HuH-7.5 (cell line): ENCODE measurements at places on chromosomes 13 and 19.

DNA sequence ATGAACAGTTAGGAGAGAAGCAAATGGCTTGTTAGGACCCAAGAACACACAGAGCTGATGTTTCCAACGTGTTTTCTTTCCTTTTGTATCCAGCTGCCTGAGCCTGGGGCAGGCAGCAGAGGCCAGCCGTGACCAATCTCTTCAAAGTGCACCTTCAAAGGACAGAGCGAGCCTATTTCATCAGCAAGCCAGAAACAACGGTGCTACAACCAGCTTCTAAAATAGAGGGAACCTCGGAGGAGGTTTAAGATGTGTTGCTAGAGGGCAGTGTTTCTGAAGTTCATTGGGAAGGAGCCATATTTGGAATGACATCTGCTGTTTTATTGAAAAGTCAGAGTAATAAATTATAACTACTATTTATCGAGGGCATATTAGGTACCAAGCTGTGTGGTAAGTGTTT lies 56.2 kb upstream of the RFC3 start:
- no peak for DNase-seq

DNA sequence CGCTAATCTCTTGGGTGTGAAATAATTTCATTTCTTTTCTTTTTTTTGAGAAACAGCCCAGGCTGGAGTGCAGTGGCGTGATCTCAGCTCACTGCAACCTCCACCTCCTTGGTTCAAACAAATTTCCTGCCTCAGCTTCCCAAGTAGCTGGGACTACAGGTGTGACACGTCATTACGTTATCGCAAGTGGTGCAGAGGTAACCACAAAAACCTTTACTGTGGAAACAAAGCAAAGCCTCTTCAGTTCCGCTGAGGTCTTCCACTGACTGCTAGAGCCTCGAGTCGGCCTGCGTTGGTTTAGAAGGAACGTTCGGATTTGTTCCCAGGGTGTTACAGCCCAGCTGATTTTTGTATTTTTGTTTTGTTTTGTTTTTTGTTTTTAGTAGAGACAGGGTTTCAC lies 2.0 kb upstream of the ZNF784 start:
- DNase-seq, result no peak

DNA sequence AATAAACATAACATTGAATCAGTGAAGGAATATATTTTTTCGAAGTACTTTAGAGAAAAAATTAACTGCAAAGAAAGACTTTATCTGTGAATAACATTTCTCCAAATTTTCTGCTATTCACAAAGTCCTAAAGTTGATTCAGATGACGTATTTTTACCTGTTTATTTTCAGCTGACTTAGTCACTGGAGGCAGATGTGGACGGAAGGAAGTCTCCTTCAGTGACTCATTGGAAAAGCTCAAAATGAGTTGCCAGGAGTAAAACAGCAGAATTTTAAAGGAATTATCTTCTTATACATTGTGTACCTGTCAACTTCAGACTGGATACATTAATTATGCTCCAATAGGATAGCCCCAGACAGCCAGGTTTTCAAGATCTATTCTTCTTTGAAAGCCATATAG lies 679.3 kb upstream of the GPC6 start:
- no peak for DNase-seq

DNA sequence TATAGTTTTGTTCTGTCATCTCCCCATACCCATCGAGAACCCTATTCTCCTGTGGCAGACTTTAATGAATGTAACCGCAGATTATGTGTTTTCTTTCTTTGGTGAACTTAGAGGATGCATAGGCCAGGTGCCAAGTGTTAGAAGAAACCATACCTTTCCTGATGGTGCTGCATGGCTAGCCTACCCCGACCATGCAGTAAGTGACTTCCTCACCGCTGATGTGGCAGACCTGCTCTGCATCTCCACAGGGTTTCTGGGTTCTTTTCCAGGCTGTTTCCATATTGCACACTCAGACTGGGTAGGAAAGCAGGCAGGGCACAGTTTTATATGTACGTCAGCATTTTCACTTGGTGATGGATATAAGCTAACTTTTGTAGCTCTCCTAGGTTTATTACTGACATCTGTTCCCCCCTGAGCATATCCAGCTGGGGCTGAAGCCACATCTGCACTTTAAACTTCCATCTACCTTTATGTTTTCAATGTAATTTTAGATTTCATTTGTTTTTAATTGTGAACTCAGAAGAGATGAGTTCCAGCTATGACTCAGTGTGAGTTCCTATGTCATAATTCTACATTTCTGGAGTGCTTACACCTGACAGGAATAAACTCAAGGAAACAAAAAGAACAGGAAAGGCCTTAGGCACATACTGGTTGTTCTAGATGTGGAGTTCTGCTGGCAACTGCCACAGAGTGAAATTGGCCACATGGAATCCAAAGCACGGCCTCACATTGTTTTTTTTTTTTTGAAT lies 42.3 kb downstream of the LRCH1 start:
- no peak for DNase-seq

DNA sequence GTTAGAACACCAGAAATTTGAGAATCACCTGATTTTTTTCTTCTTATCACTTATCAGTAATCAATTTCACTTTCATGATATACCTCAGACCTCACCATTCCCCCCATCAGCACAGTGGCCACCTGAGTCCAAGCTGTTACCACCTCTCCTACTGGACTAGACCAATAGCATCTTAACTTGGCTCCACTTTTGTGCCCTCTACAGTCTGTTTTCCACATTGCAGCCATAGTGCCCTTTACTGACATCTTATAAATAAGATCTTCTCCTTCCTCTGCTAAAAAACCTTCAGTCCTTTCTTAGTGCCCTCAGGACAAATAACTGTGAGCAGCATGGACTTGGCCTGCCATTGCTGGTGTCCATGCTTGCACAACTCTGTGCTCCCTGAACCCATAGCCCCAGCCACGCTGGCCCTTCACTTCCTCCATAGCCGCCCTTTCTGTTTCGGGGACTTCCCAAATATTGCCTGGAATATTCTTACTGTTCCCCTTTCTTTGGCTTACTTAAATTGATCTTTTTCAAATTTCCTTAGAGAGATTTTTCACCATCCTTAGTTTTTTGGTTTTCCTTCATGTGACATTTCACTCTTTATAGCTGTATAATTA lies 380.8 kb downstream of the LMO7 start:
- DNase-seq, result no peak

DNA sequence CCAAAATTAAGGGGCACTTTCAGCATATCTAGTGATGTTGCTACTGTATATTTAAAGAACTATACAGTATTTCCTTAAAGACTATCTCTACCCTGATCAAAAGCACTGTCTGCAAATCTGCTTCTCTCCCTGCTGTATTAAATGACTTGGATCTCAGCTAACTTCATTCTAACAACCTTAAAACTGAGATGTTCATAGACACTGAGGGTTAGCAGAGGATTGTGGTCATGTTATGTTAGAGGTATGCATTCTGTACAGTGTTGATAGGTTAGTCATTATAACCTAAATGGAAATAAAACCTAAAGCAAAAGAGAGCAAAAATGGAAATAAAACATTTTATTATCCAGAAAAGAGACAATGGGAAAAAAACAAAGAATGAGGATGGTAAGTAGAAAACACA lies 9.9 kb downstream of the GPR183 start:
- no peak for DNase-seq

GRCh38 chr13:76756451-76756850 lies 129.8 kb downstream of the KCTD12 start:
- no peak for DNase-seq

DNA sequence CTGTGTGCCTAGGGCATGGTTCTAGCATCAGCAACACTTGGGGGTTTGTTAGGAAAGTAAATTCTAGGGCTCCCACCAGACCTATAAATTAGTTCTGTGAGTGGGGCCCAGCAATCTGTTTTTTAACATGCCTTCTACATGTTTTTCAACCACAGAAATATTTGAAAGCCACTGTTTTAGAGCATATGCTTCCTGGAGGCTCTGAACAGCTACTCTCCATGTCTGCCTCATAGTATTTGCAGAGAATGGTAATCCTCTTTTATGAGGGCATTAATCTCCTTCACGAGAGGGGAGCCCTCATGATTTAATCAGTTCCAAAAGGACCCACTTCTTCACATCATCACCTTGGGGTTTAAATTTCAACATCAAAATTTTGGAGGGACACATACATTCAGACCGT lies 6.0 kb downstream of the SPATA13 start:
- DNase-seq, result no peak

GRCh38 chr19:2602391-2603181 lies 99.9 kb downstream of the GNG7 start:
- DNase-seq, result no peak

DNA sequence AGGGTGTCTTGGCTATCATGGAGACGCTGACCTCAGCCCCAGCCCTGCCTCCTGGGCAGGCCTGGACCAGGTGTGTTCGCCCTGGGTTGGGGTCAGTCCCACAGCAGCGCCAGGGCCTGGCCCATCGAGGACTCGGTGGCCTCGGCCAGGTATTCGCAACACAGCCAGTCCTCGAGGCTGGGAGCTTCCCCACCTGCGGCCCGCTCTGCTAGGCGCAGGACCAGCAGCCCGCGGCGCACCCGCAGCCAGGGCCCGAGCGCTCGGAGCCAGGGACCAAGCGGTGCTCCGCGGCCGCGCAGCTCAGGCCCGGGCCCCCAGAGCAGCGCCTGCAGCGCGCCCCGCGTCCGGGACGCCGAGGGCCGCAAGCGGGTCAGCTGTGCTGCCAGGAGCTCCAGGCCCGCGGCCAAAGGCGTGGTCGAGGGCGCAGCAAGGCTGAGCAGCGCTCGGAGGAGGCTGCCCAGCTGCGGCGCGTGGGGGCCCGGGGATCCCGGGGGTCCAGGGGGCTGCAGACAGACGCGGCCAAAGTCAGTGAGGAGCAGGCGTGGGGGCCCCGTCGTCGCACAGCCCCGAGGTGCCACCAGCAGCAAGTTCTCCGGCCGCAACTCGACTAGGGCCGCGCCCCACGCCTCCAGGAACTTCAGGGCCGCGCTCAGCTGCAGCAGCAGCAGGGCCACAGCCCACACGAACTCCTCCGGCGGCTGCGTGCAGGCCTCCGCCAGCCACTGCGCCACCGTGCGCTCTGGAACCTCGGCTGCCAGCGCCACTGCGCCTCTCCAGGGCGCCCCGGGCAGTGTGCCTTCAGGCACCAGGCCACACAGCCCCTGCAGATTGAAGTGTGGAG lies 6.2 kb downstream of the PEAK3 start:
- DNase-seq, result no peak
